ENCODE measurements at places on chromosomes 4 and X. TPM values are rescaled to one million over a fixed set of nuclear protein-coding genes. Genes with fewer than 3 reads are reported as not detected.

DNA sequence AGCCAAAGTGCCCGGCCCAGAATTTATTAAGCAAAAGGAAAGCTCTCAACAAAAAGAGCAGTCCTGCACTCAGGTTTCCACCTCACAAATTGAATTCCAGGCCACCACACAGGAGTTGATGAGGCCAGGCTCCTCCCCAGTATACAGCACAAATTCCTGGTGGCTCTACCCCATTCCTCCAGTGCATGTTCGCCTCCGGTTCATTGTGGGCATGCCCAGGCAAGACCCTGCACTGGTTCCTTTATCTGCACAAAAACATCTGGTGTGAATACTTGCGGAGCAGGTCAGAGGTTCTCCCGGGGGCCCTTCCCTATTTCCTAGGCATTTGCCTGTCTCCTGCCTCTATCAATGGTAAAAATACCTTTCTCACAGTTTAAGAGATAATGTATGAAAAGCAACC is 195.2 kb upstream of the ANXA10 start:
- no peak for ATAC-seq

GRCh38 chrX:150846130-150846529 is 52.3 kb downstream of the CD99L2 start:
- no peak for ATAC-seq

- ATAC-seq: no peak
Measured at GRCh38 chr4:7650606-7651385, 216.1 kb upstream of the PSAPL1 start.

DNA sequence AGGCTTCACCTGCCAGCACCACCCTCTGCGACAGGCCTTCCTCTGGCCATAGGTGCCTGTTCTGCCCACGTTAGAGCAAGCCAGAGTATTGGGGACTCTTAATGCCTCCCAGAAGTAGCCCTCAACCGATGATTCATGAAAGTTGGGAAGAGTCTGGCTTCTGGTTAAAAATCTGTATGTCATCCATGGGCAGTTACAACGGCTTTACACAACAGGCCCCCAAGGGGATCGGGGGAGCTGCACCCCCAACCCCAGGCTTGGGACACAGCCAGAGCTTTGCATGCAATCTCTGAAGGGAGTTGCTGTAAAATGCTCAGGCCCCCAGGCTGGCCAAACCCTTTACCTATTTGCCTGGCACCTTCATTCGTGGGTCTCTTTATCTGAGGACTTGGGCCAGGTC is 5.4 kb upstream of the CYTL1 start:
- no peak for ATAC-seq

Gene UGT2A1
- total RNA-seq: not detected

- no peak for ATAC-seq
Measured at GRCh38 chr4:159273141-159273438, 170.2 kb downstream of the RAPGEF2 start.

DNA sequence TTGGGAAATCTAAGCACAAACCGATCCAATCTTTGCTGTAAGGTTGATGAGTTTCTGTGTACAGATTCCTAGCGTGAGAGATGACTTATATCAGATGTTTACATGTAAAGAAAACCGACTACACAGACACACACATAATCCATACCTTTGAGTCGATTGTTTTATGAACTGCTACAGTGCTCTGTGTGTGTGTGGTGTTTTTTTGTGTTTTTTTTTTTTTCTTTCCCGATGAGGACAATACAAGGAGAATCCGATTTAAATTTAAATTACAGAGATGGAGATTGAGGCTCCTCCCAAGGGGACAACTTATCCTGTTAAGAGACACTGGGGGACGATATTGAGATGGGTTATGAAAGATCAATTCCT is 461 bp upstream of the SLC9A6 start:
- ATAC-seq: peak; percentile 6

GRCh38 chr4:12411072-12411471 is 982.4 kb upstream of the HS3ST1 start:
- ATAC-seq: no peak

Gene DCAF4L1
- total RNA-seq: 0.73 TPM

GRCh38 chr4:174069848-174070330 is 213.6 kb downstream of the FBXO8 start:
- ATAC-seq: no peak

Gene GLA
- total RNA-seq: 67.2 TPM

Gene MRPS18C
- 70.8 TPM for total RNA-seq

Gene ZCCHC12
- not detected for total RNA-seq

- ATAC-seq: no peak
Measured at GRCh38 chr4:84848432-84848831, 118.1 kb downstream of the WDFY3 start.

Gene LINC00632
- total RNA-seq: 4.7 TPM

DNA sequence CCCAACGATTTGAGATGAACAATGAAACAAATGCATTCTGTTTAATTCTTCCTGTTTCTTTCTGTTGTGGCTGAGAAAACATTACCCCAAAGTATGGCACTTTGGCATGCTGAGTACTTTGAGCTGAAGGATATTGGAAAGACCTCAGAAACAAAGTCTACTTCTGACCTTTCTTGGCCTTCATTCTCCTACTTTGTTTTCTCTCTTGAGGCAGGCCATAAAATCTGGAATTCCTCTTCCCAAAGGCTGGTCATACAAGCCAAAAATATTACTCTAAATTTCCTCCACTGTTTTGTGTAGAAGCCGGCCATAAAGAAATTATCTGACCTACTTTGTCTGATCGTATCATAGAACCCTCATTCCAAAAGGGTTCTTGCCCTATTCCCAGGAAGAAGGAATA is 1048.2 kb downstream of the TECRL start:
- no peak for ATAC-seq

Gene TECRL
- total RNA-seq: not detected

Gene SPACA5
- not detected for total RNA-seq

Gene HPGDS
- total RNA-seq: not detected

DNA sequence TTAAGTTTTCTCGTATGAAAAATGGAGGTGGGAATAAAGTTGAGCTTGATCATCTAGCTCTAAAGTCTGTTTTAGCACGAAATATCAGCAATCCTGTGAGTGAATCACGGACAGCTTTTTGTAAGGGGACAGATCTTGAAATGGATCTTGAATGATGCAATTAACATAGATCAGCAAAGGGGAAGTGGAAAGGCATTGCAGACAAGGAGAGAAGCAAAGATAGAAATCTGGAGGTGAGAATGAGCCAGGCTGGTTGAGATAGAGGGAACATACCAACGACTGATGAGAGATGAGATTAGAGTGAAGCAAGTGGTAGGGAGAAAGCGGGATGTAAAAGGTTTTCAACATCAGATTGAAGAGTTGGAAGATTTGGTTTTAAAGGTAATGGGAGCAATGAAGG is 4.6 kb upstream of the DGKK start:
- no peak for ATAC-seq

DNA sequence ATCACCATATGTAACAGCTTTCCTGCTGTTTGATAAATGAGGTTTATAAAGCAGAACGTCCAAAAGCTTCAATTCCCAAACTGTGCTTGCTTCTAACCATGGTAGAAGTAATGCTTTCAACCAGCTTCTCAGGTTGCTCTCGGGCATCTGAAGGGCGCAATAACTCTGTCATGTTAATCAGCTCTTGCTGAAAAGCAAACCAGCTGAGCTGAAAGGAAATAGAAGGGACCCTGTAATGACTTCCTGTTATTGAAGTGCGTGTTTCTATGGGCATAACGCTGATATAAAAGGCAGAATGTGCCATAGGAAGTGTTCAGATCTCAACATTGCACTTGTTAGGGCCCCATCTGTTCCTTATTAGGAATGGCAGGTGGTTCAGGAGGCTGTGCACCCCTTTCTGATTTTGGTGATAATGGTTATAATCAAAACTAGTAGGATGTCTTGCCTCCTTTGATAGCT is 21.2 kb downstream of the HERC3 start:
- ATAC-seq: peak; percentile 46

- ATAC-seq: no peak
Measured at GRCh38 chr4:65316534-65316933, 353.8 kb downstream of the EPHA5 start.

Gene LUZP4
- total RNA-seq: not detected

Gene ATP8A1
- total RNA-seq: 17.0 TPM

- ATAC-seq: no peak
Measured at GRCh38 chr4:45484740-45485139, 639.1 kb downstream of the GABRG1 start.

Gene NEUROG2
- not detected for total RNA-seq

DNA sequence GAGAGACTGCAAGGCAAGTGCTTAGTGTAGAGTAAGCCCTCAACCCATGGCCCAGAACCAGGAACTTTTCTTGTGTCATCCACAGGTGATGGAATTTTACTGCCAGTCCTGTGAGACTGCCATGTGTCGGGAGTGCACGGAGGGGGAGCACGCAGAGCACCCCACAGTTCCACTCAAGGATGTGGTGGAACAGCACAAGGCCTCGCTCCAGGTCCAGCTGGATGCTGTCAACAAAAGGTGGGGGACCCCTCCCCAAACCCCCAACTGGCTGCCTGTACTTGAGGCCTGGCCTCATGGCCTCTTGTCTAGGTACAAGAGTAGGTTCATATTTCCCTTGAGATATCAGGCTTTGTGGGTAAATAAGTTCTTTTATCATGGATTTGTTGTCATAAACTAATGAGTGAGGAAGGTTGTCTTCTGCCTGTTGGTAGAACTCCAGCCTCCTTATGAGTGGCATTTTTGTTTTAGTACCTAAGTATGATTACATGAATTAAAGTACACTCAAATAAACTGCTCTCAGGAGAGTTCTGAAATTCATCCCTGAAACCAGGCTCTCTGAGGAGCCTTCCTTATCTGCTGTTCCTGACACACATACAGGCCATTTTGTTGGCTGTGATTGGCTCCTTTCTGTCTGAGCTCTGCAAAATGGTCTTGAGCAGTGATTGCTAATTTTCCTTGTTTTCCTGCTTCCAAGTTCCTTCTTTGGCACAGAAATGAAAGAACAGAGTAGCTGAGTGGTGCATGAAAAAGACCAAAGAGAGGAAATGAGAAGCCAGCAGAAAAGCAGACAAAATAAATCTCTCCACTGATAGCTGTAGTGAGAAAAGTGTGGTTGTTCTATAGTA is 51.4 kb upstream of the MND1 start:
- ATAC-seq: no peak

DNA sequence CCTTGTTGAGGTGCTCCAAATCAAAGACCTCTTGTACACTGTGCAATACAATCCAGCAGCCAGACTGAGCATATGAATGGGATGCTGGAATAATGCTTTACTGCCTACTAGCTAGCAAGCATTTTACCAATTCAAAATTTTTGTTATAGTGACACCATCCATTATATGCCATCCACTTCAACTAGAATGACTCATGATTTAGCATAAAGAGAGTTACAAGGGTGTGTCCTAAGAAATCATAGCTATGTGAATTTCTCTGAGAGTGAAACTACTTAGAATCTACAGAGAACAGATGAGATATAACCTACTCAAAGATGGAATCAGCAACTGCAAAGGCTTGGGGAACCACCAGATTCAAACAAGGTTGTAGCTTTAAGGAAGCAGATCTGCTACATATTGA is 221.9 kb downstream of the LHFPL1 start:
- ATAC-seq: no peak

DNA sequence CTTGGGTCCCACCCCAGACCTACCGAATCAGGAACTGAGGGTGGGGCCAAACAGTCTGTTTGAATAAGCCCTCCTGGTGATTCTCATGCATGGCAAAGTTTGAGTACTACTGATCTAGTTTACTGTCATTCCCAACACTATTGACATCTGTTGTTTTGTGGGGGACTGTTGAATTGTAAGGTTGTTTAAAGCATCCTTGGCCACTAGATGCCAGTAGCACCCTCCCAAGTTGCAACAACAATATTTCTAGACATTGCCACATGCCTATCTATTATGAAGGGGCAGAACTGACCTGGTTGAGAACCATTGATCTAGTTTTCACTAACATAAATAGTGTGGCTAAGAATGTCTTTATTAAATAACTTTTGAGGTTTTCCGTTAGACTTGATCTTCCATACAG is 15.1 kb downstream of the TAF9B start:
- no peak for ATAC-seq

Gene ADAMTS3
- not detected for total RNA-seq

- no peak for ATAC-seq
Measured at GRCh38 chr4:172818901-172819300, 349.7 kb upstream of the GALNT7 start.

- no peak for ATAC-seq
Measured at GRCh38 chr4:24032371-24032989, 142.6 kb upstream of the PPARGC1A start.

DNA sequence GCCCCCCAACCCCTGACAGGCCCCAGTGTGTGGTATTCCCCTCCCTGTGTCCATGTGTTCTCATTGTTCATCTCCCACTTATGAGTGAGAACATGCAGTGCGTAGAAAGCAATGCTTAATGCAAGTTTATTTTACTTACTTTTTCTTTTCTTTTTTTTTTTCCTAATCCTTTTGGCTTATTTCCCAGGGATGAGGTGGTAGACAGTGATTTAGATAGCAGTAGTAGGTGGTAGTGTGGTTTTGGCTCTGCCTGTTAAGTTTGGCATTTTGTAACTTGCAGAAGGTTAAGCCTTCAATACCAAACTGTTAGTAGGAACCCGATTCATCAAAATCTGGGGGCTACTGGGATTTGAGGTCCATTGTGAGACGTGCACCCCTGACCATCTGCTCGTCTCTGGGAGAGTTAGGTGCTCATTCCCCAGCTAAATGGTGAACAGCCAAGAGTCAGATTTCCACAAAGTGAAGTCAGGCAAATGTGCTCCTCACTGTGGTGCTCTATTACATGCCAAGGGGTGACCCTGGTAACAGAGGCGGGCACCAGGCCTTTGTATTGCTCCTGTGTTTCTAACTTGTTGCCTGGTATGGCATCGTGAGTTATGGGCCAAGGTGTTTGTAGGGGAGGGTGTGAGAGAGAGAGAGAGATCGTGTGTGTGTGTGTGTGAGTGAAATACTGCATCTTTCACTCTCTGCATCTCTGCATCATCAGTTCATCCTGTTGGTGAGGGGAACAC is 70.3 kb downstream of the PHOX2B start:
- ATAC-seq: no peak

GRCh38 chr4:102478186-102478585 is 23.0 kb upstream of the NFKB1 start:
- no peak for ATAC-seq

GRCh38 chr4:38620527-38621027 is 43.4 kb upstream of the KLF3 start:
- no peak for ATAC-seq

DNA sequence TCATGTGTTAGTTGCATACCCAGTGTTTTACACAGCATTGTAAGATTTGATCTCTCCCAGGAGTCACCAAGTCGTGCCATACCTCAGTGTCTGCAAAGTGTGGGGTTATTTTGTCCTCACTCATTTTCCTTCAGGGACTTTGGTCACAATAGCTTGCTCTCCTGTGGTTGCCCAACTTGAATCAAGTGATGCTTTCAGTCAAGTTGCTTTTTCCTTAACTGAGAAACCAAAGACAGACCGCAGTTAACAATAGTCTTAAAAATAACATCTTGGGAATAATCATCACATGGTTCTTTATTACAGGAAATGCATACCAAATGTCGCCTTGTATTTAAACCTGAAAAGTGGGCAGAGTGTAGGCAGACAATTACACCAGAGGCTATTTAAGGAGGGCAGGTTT is 44.5 kb upstream of the NDP start:
- ATAC-seq: no peak

- ATAC-seq: no peak
Measured at GRCh38 chr4:82706349-82707000, 92.1 kb downstream of the SCD5 start.

Gene KLKB1
- total RNA-seq: 0.67 TPM
